ENCODE measurements at places on chromosomes 5 and 9.

DNA sequence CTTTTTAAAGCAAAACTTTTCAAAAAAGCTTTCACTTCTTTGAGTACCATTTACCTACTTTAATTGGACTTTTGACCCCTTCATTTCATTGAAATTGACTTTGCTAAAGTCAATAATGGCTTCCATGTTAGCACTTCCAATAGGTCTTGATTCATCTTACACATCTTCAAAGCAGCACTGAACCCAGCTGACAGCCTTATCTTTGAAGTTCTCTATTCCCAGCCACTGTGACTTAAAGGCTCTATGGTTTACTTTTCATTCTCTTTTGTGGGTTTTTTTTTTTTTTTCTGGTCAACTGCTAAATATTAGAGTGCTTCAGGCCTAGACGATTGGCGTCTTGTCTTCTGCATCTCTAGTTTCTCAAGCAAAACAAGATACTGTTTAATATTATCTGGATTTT is 385.0 kb downstream of the CTNND2 start:
- DNase-seq: no peak

- DNase-seq: peak; percentile 71
Measured at GRCh38 chr9:129497005-129497812, 123.7 kb downstream of the C9orf50 start.

- no peak for DNase-seq
Measured at GRCh38 chr9:81530310-81530810, 159.0 kb downstream of the TLE1 start.

DNA sequence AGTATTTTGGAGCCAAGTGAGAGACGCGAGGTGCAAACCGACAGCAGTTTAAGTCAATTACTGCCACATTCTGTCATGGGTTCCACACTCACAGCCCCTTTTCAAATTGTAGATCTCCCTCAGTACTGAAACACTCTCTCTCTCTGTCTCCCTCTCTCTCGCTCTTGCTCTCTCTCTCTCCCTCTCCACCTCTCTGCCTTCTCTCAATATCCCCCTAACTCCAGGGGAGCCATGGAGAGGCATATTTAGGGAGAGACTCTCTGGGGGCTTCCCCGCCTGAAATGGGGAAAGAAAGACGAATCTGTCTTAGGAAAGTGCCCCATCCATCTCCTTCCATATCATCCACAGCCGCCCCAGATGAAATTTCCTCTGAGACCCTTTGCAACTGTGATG is 1.6 kb downstream of the BRINP1 start:
- DNase-seq: no peak

GRCh38 chr5:84163671-84164070 is 221.0 kb downstream of the EDIL3 start:
- no peak for DNase-seq

DNA sequence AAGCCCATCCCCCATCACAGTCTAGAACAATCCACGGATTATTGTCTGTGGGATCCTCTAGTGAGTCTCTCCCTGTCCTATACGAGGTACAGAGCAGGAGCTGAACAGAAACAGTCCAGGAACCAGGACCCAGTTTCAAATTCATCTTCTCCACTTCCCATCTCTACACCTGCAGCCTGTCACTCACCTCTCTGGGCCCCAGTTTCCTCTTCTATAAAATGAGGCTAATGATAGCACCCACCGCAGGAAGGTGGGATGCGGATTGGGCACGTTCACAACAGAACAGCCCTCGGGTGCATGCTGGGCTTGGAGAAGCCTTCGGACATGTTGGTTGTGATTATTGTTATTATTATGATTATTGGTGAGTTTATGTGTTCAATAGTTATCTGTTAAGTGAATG is 78.5 kb downstream of the ANKRD33B start:
- no peak for DNase-seq

GRCh38 chr9:123165813-123166212 is 102.6 kb downstream of the STRBP start:
- no peak for DNase-seq

DNA sequence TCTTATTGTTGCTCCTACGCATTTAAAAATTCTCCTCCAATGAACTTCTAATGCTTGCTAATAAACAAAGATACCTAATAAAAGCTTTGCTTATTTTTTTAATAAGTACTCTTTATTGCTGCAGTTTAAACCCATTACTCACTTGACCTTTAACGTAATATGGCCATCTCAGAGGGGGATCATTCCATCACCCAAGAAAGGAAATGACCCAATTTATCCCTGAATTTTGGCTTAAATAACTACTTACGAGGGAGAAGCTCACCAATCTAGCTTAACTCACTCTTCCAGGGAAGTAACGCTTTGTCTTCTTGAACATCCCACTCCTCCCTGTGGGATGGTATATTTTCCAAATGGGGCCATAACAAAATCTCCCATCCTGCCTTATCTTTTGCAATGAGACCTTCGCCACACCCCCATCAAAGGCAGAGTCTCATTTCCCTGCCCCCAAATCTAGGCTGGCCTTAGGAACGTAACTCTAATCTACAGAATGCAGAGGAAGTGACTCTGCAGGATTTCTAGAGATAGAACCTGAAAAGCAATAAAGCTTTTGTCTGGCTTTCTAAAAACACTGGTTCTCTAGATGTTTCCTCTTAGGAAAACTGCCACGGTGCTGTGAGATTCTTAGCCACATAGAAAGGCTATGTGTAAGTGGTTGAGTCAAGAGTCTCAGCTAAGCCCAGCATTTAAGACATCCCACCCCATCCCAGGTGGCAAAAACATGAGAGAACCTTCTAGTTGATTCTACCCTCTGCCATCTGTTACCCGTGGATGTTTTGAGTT is 310.0 kb downstream of the ASTN2 start:
- no peak for DNase-seq

DNA sequence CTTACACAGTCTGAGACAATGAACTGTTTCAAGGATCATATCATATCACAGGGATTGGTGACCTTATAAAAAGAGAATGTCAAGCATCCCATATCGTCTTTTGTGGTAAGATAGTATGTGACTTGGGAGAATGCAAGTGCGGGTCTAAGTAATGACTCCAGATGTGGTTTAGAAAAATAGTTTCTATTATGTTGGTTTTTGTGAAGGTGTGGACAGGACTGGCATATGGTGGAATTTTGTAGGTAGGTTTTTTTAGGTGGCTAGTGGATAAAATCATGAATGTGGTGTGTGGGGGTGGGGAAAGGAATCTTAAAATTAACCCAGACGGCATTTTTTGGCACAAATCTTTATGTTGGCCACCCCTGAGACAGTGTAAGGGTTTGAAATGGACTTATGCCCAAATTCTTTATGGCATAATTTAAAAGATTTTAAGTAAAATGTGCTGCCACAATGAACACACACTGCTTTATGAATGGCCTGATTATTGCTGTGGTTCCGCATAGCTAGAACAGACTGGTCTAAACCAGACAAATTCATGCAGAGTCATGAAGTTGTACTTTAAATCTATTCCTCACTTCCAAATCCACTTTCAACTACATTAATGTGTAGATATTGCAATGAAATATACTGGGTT is 204.8 kb upstream of the HAPLN1 start:
- DNase-seq: no peak

DNA sequence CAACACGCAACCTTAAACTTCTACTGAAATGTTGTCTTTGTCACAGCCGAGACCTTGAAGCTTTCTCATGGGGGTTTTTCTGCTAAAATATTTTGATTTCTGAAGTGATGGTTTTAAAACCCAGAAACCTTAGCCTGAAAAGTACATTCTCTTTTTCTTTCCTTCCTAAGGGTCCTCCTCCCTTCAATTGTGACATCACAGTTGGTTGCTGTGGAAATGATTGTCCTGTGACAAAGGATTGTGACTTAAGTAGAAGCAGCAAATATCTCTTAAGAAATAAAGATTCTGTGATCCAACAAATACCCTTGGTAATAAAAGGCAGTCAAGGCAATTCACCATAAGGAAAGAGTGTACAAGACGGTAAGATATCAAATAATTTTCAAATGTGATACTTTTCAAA is 125.2 kb downstream of the SEMA6A start:
- no peak for DNase-seq

- DNase-seq: peak; percentile 98
Measured at GRCh38 chr5:143008809-143009521, 238.8 kb downstream of the ARHGAP26 start.

DNA sequence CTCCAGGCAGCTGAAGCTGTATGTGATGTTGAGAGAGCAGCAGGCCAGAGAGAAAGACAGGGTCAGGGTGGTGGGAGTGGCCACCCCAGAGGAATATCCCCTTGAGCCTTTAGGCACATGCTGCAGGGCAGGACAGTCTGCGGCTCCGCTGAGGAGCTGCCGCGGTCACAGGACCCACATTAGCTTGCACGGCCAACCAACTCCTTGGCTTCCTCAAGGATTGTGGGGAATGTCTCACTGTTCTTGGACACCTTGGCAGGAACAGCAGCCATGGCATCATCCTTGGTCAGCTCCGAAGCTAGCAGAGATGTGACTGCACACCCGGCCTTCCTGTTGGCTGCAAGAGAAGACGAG is 27.8 kb downstream of the PCDHGC5 start:
- DNase-seq: no peak

GRCh38 chr5:151779531-151780125 is 7.9 kb downstream of the G3BP1 start:
- DNase-seq: no peak

DNA sequence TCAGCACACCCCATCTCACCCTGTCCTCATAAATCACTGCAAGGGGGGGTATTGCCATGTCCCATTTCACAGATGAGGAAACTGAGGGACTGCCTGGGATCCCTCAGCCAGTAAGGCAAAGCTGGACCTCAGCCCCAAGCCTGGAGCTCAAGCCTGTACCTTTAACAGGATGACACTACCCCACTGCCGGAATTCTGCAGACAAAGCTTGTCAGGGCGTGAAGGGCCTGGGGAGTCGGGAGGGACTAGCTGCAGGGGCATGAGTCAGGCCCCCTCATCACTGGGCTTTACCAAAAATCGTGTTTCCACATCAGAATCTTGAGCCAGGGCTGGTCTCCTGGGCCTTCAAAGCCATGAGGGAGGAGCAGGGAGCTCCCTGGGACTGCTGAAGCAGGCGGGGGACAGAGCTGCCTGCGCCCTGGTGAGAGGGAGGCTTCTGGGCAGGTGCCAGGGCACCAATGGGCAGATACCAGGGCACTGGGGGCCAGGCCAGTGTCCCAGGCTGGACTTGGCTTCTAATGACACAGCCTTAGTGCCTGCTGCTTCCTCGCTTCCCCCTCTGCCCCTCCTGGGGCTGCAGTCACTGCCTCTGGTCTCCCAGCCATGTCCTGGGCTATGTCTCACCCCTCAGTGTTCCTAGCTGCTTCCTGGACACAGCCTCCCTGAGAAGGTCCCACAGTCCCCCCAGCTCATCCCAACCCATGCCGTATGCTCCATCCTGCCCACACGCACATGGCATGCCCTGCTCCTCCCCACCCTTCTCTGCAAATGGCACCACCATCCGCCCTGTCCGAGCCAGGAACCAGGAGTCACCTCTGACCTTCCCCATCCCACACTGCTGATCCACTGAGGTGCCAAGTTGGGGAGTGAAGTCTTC is 80.7 kb downstream of the LMX1B start:
- DNase-seq: no peak

- no peak for DNase-seq
Measured at GRCh38 chr5:14407051-14407450, 174.5 kb upstream of the OTULINL start.

- DNase-seq: no peak
Measured at GRCh38 chr9:37921168-37921510, 17.2 kb upstream of the SLC25A51 start.

DNA sequence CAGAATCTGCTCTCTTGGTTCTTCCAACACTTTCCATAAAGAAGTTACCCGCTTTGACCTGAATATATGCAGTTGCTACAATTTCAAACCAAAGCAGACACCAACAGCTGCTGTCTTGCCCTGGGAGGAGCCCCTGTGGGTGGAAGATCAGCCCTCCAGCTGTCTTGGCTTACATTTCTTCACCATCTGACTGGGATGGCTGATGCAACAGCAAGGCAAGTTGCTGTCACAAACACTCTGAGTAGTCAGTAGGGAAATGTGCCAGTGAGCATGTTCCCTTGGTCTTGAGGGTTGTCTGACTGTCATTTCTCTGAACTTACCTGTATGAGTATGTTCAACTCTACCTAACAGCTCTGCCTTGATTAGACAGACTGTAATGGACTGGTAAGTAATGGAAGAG is 152.9 kb downstream of the SGCD start:
- DNase-seq: peak; percentile 24

DNA sequence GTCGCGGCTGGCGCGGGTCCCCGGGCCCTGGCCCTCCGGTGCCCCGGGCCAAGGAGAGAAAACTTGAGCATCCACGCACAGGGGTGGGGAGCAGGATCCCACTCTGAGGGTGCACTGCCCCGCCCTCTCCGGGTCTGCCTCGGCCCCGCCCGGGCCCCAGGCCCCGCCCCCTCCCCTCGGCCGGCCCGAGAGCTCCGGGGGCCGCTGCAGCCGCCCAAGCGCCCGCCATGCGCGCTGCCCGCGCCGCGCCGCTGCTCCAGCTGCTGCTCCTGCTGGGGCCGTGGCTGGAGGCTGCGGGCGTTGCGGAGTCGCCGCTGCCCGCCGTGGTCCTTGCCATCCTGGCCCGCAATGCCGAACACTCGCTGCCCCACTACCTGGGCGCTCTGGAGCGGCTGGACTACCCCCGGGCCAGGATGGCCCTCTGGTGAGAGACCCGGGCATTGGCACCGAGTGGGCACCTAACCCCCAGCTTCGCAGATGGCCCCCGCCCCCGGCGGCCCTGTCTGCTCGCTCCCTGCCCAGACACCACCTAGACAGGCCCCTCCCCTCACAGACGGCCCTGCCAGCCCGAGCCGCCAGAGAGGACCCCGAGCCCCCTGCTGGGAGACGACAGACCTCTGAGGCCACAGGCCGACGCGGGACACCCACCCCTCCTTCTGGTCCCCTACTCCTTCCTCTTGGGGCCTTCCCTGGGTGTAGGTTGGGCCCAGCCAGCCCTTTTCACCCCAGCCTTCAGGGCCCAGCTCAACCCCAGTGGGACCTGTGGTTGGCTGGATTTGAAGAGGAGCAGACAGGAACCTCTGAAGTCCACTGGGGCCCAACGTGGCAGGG is at the start of gene CERCAM:
TSS of gene CERCAM (plus strand) at position 207 of the 831 bp plus-strand sequence. CDS start at position 228, 21 bp downstream.
- peak; percentile 66 for DNase-seq

DNA sequence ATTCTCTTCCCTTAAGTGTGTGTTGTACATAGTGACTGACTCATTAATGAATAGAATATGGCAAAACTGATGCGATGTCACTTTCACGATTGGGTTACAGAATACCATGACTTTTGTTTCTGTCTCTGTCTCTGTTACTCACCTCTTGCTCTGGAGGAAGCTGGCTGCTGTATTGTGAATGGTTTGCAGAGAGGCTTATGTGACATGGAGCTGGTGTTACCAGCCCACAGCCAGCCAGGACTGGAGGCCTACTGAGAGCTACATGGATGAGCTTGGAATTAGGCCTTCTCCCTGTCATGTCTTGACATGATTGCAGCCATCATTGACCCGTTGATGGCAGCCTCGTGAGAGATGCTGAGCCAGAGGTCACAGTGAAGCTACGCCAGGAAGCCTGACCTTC is 161.9 kb downstream of the TAF11L14 start:
- DNase-seq: no peak

DNA sequence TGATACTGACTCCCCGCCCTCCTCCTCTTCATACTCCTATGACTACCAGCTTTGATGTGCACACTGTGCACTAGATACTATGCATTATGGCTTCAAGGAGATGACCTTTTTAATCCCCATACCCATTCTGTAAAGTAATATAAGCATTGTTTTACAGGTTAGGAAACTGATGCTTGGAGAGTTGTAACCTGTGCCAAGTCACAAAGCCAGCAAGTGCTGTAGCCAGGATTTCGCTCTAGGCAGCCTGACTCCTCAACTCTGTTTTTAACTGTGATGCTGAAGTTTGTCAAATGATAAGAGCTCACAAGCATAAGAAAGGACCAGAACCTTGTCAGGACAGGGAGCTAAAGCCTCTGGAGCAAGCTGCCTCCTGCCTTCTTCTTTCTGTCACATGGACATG is 461.3 kb downstream of the TMEM232 start:
- no peak for DNase-seq
